ENCODE measurements at places on chromosomes 3 and 15.

- no peak for DNase-seq
Observed at GRCh38 chr3:36945333-36945980, 603 bp upstream of the TRANK1 start.

- DNase-seq: peak; percentile 89
Observed at GRCh38 chr15:64070965-64071851, 22.4 kb downstream of the CIAO2A start.

DNA sequence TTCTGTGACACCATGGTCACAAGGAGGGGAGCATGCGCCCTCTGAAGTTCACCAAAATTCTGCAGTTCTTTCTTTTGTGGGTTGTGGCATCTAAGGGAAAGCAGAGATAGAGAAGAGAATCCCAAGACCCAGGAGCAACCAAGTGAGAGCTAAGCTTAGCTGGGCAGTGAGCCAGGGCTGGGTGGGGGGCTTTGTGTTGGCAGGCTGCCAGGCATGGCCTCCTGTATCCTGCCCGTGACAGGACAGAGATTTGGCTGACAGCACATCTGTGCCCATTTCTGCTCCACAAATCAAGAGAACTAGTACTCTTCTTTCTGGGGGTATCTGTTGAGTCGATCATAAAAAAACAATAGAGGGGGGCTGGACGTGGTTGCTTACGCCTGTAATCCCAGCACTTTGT lies 66.2 kb downstream of the NMNAT3 start:
- DNase-seq: no peak

- peak; percentile 14 for DNase-seq
Observed at GRCh38 chr3:87127281-87127680, 99.8 kb upstream of the CHMP2B start.

DNA sequence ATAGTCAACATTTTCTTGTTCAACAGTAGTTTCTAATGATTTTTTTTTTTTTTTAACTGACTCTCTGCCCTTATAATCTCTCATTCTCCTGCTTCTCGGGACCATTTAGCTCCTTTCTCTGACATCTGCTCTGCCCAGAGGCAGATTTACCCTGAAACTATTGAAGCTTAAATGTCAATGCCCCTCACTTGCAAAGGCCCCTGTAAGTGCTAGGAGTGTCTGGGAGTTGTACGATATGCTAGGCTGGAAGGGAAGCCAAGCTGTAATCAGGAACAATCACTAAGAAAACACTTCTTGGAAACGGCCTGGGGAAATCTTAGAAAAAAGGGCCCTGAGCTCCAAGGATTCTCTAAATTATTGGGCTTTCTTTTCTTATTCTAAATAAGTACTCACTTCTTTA lies 5.8 kb upstream of the PLOD2 start:
- DNase-seq: no peak

GRCh38 chr3:108065096-108065495 lies 25.7 kb downstream of the CD47 start:
- DNase-seq: no peak

GRCh38 chr3:111723293-111724215 lies 128.4 kb upstream of the ZBED2 start:
- peak; percentile 88 for DNase-seq

DNA sequence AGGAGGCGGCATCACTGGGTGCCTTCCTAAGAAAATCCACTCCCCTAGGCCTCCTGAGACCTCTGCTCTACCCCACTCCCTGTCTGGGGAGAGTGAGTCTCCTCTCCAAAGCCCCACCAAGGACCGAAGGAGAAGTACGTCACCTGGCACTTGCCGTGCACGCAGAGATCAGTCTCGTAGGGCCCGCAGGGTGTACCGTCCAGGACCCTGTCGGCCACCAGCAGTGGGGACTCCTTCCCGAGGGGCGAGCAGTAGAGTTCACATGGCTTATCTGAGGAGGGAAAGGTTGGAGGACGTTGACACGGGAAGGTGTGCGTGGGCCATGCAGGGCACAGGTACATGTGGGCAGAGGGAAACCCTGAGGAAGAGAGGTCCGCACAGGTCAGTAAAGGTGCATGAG lies 232.9 kb downstream of the ADAMTS17 start:
- DNase-seq: no peak

DNA sequence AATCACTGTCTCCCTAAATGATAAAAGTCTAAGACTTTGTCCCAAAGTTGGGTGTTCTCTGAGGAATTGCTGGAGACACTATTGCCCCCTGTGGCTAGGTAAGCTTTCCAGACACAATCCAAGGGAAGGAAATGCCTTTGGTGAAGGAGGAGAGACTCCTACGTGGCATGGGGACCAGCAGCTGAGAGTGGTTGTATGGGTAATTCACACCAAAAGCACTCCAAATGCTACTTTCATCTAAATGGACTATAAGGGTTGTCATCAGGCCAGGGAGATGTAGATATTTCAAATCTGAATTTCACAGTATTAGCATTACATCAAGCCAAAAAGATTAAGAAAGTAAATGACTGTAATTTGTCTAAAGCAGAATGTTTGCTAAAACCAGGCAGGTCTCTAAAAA lies 400.8 kb upstream of the THBS1 start:
- DNase-seq: no peak

GRCh38 chr3:32620611-32621310 lies 50.1 kb upstream of the DYNC1LI1 start:
- DNase-seq: no peak

DNA sequence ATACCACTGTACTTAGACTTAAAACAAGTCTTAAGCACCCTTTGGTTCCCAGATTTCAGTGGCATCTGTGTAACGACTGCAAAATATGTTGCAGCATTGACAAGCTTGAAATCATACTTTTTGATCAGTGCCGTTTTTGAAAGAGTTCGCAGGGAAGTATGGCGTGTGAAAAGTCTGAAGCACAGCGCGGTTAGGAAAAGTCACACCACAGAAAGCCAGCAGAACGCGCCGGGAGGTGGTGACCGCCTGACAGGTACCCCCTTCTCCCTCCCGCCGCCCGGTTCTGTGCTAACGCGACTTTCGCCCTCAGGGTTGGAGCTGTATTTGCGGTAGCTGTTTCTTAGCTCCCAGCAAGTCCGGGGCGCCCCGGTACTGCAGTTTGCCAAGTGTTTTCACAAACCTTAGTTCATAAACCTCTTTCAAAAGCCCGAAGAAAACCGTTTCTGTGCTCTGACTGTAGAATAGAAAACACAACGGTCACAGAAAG lies 481 bp upstream of the CRYBG3 start:
- DNase-seq: peak; percentile 5

DNA sequence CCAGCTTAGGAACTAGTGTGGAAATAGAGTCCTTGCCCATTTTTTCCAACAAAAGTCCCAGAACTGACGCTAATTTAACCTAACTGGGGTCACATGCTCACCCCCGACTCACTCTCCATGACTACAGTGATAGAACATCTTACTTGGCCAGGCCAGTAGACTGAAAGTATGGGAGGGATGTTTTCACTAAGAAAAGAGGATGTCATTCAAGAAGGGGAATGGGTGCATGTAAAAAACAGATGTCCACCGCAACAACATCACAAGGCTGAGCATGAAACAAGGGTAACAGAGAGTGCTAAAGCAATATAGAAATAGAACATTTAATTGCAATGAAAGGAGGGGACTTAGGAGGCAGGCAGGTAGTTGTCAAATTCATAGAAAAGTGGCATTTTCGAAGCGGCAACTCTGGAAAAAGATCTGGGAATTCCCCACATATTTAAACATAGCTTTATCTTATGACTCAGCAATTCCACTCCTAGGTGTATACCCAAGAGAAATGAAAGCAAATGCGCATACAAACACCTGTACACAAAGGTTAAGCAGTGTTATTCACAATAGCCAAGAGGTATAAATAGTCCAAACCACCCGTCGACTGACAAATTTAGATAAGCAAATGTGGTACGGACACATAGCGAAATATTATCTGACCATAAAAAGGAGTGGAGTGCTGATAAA lies 41.1 kb upstream of the UBE2E2 start:
- peak; percentile 70 for DNase-seq

DNA sequence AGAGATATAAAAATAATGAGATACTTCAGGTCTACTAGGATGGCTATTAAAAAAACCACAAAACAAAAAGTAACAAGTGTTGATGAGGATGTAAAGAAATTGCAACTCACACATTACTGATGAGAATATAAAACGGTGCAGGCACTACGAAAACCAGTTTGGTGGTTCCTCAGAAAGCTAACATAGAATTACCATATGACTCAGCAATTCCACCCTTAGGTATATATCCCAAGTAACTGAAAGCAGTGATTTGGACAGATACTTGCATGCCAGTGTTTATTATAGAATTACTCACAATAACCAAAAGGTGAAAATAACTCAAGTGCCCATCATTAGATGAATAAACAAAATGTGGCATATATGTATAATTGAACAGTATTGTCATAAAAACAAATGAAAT lies 87.5 kb upstream of the MELTF start:
- no peak for DNase-seq

- no peak for DNase-seq
Observed at GRCh38 chr3:12351145-12351544, 62.3 kb downstream of the PPARG start.

DNA sequence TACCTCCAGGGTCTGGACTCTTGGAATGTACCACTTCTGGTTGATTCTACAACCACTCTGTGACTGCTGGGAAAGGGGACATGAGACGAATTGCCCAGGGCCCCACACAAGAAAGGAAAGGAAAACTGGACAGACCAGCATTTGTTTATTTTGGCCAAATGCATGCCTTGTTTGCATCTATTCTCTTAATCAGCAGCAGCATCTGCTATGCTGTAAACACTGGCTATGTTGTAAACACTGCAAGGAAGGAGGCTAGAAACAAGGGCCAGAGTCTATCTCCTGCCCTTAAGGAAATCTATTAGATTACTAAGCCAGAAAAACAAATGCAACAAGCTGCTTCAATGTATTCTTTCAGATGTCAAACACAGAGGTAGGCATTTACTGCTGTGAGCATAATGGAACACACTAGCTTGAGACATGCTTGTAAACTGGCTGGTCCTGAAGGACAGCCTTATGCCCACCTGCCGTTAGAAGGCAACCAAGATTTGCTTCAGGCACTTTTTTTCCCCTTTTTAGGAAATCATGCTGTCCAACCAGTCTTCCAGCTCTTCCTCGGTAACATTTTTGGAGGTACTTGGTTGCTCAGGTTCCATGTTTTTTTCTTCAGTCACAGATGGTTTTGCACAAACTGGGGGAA lies 102.1 kb upstream of the CHRM5 start:
- DNase-seq: no peak

GRCh38 chr3:88611826-88612326 lies 462.1 kb downstream of the C3orf38 start:
- peak; percentile 11 for DNase-seq

- no peak for DNase-seq
Observed at GRCh38 chr3:25812644-25813043, 22.8 kb downstream of the OXSM start.

DNA sequence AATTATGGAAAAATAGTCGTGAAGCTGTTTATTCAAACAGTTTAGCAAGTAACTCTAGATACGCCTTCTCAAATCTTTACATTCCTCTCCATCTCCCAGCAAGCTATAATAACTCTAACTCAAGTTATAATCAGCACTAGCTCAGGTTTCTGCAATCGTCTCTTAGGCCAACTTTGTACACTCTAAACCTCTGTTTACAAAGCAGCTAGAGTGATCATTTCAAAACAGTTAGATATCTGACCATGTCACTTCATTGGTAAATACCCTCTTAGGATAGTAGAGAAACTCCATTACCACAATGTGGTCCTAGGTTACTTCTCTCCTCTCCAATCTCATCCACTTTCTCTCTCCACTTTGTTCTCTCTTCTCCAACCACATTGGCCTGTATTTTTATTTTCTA lies 31.2 kb downstream of the PLOD2 start:
- DNase-seq: no peak

GRCh38 chr3:13427662-13428603 lies 7.8 kb upstream of the NUP210 start:
- no peak for DNase-seq

GRCh38 chr15:80199366-80199765 lies 46.6 kb downstream of the FAH start:
- DNase-seq: no peak

- DNase-seq: no peak
Observed at GRCh38 chr3:141237701-141238521, 6.3 kb downstream of the PXYLP1 start.

GRCh38 chr15:90099072-90099867 lies 3.0 kb downstream of the IDH2 start:
- DNase-seq: no peak

GRCh38 chr3:59149166-59149565 lies 99.3 kb upstream of the CFAP20DC start:
- DNase-seq: no peak

DNA sequence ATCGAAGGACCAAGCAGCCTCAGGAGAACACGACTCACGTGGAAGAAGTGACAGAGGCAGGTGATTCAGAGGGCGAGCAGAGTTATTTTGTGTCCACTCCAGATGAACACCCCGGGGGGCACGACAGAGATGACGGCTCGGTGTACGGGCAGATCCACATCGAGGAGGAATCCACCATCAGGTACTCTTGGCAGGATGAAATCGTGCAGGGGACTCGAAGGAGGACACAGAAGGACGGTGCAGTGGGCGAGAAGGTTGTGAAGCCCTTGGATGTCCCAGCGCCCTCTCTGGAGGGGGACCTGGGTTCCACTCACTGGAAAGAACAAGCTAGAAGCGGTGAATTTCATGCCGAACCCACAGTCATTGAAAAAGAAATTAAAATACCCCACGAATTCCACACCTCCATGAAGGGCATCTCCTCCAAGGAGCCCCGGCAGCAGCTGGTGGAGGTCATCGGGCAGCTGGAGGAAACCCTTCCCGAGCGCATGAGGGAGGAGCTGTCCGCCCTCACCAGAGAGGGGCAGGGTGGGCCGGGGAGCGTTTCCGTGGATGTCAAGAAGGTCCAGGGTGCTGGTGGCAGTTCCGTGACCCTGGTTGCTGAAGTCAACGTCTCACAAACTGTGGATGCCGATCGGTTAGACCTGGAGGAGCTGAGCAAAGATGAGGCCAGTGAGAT lies 26.0 kb downstream of the SYNM start:
- DNase-seq: no peak

DNA sequence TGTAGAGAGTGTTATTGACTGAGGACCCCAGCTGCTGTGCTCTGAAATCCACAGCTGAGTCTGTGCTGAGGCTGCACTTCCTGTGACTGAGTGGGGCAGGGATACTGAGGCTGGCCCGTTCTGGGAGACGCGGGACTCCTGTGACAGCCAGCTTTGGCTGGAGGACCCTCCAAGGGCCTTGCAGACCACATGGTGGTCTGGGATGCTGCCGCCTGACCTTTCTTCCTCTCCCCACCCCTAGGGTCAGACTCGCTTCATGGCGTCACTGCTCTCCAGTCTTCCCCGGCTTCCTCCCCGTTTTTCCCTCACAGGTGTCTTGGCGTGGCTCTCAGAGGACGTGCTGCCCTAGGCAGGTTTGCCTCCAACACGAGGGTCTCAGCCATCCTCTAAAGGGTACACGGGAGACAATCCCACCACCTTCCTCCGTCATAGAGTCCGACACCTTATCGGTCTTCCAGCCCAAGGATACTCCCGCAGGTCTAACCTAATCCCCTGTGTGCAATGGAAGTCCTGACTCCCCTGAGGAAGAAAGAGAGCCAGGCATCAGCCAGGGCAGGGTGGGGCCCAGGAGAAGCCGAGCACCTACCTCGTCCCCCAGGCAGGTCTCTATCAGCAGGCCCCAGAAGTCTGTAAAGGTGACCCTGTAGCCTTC lies 19.9 kb upstream of the EHD4 start:
- no peak for DNase-seq

GRCh38 chr3:122502941-122503340 lies 11.8 kb downstream of the KPNA1 start:
- DNase-seq: no peak

Measured in foreskin fibroblast (primary cell).